ENCODE measurements at places on chromosomes 12 and 14.

- peaks cover 4% of the 10 kb centered on the region for H3K36me3 ChIP-seq
- no peak overlapping the region for H3K4me3 ChIP-seq
- no peak overlapping the region for H3K27ac ChIP-seq
- peaks cover 7% of the 10 kb centered on the region for H3K27me3 ChIP-seq
- DNase-seq = no peak
- peaks cover 2% of the 10 kb centered on the region for H3K4me1 ChIP-seq
These were observed 2.8 kb downstream of the PSMB11 start for GRCh38 chr14:23044840-23045239.

DNA sequence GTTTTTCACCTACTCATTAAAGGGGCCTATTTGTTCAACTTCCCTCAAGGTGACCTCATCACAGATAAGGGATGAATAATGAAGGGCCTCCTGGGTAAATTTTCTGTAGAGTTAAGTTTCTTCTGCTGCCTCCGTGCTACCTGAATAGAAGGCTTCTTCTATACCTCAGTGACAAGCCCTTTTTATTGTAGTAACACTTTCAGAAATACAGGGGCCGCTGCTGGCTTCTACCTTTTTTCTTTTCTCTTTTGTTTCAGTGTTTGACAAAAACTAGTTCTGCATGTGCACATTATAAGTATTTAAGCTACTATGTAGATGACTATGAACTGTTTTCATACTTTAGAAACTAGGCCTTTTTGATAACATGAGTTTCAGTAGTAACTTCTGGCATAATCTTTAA lies 207.0 kb downstream of the NAV3 start:
- peaks cover 12% of the 10 kb centered on the region for H3K4me1 ChIP-seq
- H3K27me3 ChIP-seq = no peaks in the 10 kb centered on the region
- H3K27ac ChIP-seq = no peak overlapping the region
- H3K36me3 ChIP-seq = no peaks in the 10 kb centered on the region
- no peak overlapping the region for H3K4me3 ChIP-seq
- DNase-seq = no peak

DNA sequence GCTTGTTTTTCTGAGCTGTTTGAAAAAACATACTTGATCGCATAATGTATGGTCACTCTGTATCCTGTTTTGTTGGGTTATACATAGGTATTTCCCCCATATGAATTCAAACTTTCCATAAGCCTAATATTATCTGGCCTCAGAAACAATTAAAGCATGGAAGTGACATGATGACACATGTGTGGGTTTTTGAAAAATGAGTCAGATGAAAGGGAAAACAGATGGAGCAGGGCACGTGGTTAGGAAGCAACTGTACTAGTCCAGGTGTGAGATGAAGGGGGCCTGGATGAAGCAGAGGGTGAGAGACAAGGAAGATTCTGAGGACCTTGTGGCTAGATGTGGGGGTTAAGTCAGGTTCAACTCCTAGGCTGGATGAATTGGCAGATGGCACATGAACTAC lies 92.7 kb upstream of the DNM1L start:
- H3K4me3 ChIP-seq = no peak overlapping the region
- H3K4me1 ChIP-seq = peaks cover 10% of the 10 kb centered on the region
- no peaks in the 10 kb centered on the region for H3K27me3 ChIP-seq
- H3K27ac ChIP-seq = no peak overlapping the region

DNA sequence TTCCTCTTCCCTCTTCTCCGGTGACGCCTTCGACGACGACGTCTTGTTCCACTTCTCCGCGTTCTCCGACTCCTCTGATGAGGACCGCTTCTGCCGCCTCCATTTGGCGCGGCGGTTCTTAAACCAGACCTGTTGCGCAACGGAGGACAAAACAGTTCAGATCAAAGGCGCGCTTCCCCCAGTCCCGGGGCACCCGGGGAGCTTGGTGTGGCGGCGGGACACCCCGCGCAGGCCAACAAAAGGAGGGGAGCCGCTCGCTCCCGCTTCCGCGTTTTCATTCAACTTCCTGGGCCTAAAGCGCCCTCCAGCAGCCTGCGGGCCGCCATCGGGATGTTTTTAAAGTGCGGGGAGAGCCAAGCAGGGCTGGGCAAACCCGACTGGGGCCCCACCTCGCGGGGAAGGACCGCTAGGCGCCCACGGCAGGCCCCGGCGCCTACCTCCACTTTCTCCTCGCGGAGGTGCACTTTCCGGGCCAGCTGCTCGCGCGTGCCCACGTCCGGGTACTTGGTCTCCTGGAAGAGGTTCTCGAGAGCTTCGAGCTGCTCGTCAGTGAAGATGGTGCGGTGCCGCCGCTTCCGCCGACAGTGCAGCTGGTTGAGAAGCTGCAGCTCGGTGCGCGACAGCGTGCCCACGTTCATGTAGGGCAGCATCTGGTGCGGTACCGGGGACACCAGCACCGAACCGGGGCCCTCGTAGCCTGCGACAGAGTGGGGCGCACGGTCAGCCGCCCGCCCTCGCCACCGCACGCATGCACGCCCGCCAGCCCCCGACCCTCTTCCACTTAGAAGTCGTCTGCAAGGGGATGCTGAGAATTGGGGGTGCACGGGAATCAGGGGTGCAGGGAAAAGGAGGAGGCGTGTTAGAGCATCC lies 1.2 kb downstream of the GSC start:
- H3K4me1 ChIP-seq = peaks cover 9% of the 10 kb centered on the region
- no peaks in the 10 kb centered on the region for H3K36me3 ChIP-seq
- peak overlapping the region; percentile 63 for H3K4me3 ChIP-seq
- H3K27ac ChIP-seq = peak overlapping the region; percentile 62
- no peak for DNase-seq

- H3K36me3 ChIP-seq = no peaks in the 10 kb centered on the region
- H3K27ac ChIP-seq = no peak overlapping the region
- no peaks in the 10 kb centered on the region for H3K4me1 ChIP-seq
- H3K27me3 ChIP-seq = peaks cover 53% of the 10 kb centered on the region
- H3K4me3 ChIP-seq = no peak overlapping the region
These were observed 26.4 kb upstream of the PRMT8 start for GRCh38 chr12:3464561-3464960.

DNA sequence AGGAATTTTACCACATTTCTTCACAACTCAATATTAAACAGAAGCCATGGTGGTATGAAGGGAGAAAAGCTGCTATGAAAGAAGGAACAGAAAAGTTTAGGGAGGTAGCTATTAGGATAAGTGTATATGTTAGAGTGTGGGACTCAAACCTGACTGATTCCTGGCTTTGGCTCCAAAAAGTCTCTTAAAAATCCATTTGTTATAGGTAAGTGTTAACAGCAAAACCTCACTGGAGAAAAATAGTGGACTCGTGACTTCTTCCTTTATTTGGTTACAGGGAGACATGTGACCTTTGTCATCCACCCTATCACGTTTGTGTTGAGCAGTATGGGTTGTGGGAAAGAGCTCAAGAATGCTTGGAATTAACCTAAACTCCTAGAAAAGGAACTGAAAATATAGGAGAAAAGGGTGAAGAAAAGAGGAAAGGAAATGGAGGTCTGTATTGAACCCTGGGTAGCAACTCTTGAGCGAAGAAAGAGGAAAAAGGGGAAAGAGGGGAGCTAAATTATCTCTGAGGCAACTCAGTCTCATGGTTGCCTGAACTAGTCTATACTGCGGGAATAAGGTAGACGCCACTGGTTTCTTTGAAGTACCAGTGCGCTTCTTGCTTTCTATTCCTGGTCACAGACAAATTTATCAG lies 3.6 kb upstream of the EID3 start:
- peak overlapping the region; percentile 33 for H3K27ac ChIP-seq
- no peak overlapping the region for H3K4me3 ChIP-seq
- DNase-seq = no peak
- peaks cover 29% of the 10 kb centered on the region for H3K4me1 ChIP-seq

- H3K27ac ChIP-seq = no peak overlapping the region
- H3K4me1 ChIP-seq = peaks cover 14% of the 10 kb centered on the region
- H3K36me3 ChIP-seq = no peaks in the 10 kb centered on the region
- no peak overlapping the region for H3K4me3 ChIP-seq
- no peaks in the 10 kb centered on the region for H3K27me3 ChIP-seq
These were observed 10.4 kb downstream of the KLRB1 start for GRCh38 chr12:9597365-9597764.

DNA sequence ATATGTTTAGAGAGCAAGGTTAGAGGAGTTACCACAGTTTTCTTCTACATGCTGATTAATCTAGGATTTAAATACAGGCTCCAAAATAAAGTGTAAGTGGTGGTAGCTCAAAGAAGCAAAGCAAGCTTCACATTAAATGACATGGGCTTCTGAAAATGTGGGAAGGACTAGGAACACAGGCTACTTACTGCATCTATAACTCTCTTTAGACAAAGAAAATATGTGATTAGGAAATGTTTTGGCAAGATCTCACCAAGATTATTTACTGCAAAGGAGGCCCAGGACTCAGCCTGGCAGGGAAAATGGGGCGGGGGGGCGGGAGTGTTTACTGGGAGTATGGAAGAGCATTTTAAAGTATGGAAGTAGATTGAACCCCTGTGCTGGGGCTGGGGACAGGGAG lies 39.4 kb downstream of the ETV6 start:
- no peak for DNase-seq
- H3K36me3 ChIP-seq = peaks cover 14% of the 10 kb centered on the region
- H3K27me3 ChIP-seq = peaks cover 3% of the 10 kb centered on the region
- no peak overlapping the region for H3K4me3 ChIP-seq
- H3K27ac ChIP-seq = peak overlapping the region; percentile 8
- H3K4me1 ChIP-seq = peaks cover 35% of the 10 kb centered on the region

- H3K4me3 ChIP-seq = no peak overlapping the region
- no peaks in the 10 kb centered on the region for H3K27me3 ChIP-seq
- peaks cover 20% of the 10 kb centered on the region for H3K36me3 ChIP-seq
- no peak overlapping the region for H3K27ac ChIP-seq
- no peak for DNase-seq
These were observed 175.2 kb upstream of the BCL2L14 start for GRCh38 chr12:11895421-11896078.

GRCh38 chr12:59650588-59651228 lies 54.9 kb downstream of the SLC16A7 start:
- H3K27ac ChIP-seq = no peak overlapping the region
- H3K27me3 ChIP-seq = no peaks in the 10 kb centered on the region
- no peak for DNase-seq
- no peak overlapping the region for H3K4me3 ChIP-seq

DNA sequence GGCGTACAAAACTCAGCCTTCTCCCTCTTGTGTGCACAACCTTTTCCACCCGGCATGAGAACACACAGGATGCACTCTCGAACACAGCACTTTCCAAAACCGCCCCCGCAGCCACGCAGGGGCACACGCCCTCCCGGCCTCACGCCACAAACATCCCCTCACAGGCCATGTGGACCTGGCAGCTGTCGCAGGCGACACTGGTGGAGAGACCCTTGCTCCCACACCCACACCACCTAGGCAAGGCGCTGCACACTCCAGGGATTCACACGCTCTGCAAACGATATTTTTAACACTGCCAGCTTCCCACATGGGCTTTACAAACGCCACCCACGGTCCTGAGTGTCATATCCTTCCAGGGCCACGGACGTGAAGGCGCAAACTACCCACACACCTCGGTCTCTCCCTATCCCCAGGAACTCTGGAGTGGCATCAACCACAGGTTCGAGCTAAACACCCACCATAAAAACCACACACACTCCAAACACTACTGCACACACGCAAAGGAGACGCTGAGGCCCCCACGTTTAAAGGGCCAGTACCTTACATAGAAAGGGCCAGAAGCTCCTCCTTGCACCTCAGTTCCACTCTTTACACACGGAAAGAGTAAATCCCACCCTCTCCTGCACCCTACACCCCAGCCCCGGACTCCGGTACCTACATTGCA lies 12.4 kb upstream of the ITGB7 start:
- H3K4me1 ChIP-seq = peaks cover 44% of the 10 kb centered on the region
- H3K4me3 ChIP-seq = peak overlapping the region; percentile 68
- peaks cover 38% of the 10 kb centered on the region for H3K27me3 ChIP-seq
- H3K27ac ChIP-seq = peak overlapping the region; percentile 50
- H3K36me3 ChIP-seq = no peaks in the 10 kb centered on the region

DNA sequence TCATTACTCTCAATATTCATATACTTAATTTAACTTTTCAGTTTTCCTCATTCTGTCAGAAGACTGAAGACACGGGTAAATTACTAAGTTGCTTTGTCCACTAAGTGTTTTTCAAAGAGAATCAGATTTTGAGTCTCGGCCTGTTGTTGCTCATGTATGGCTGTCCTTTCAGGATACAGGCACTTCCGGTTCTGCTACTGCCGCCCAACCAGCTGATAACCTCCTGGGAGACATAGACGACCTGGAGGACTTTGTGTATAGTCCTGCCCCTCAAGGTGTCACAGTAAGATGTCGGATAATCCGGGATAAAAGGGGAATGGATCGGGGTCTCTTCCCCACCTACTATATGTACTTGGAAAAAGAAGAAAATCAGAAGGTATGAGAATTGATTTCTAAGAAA lies 28.3 kb upstream of the TEAD4 start:
- no peaks in the 10 kb centered on the region for H3K27me3 ChIP-seq
- H3K4me3 ChIP-seq = no peak overlapping the region
- H3K36me3 ChIP-seq = peaks cover 31% of the 10 kb centered on the region
- no peak overlapping the region for H3K27ac ChIP-seq
- no peaks in the 10 kb centered on the region for H3K4me1 ChIP-seq

- H3K36me3 ChIP-seq = no peaks in the 10 kb centered on the region
- no peak for DNase-seq
- H3K4me1 ChIP-seq = peaks cover 6% of the 10 kb centered on the region
These were observed 6.7 kb upstream of the HOXC6 start for GRCh38 chr12:54021432-54022013.

DNA sequence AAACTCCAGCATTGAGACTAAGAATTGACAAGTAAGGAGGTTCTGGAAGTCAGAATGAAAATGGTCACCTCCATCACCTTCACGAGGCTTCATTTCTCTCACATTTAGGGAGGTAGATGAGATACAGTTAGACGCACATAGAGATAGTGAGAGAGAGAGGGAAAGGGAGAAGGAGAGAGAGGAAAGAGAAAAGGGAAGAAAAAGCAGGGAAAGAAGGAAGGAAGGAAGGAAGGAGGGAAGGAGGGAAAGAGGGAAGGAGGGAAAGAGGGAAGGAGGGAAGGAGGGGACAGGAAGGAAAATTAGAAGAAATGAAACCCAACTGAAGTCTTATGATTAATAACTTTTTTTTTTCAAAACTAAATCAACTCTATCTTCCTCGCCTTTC lies 10.7 kb upstream of the FOXG1 start:
- no peak overlapping the region for H3K27ac ChIP-seq
- no peak for DNase-seq
- H3K4me1 ChIP-seq = peaks cover 16% of the 10 kb centered on the region
- H3K4me3 ChIP-seq = no peak overlapping the region
- peaks cover 82% of the 10 kb centered on the region for H3K27me3 ChIP-seq

GRCh38 chr14:105830171-105830570 lies 303.8 kb downstream of the TMEM121 start:
- H3K36me3 ChIP-seq = no peaks in the 10 kb centered on the region
- no peak overlapping the region for H3K27ac ChIP-seq
- H3K27me3 ChIP-seq = no peaks in the 10 kb centered on the region
- H3K4me1 ChIP-seq = no peaks in the 10 kb centered on the region
- H3K4me3 ChIP-seq = no peak overlapping the region

DNA sequence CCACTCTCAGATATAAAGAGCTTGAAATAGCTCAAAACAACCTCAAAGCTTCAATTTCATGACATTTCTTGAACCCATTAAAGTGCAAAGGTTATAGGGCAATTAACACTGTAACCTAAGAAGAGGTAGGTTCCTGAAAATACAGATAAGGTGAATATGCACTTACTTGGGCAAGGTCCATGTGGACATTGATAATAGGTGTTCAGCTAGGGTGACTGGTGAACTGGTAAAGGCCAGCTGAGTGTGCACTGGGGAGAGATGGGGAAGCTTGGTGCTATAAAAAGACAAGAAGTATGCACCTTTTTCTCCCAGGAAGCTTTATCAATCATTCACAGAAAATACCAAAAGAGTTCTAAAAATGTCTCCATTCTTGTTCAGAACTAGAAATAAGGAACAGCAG lies 418.6 kb downstream of the SLC16A7 start:
- peaks cover 5% of the 10 kb centered on the region for H3K4me1 ChIP-seq
- H3K36me3 ChIP-seq = no peaks in the 10 kb centered on the region
- H3K4me3 ChIP-seq = no peak overlapping the region
- H3K27ac ChIP-seq = no peak overlapping the region
- no peak for DNase-seq
